ENCODE measurements at places on chromosomes 5 and 9. TPM values are rescaled to one million over a fixed set of nuclear protein-coding genes. Genes with fewer than 3 reads are reported as not detected.

The PLCXD3 gene
- not detected for total RNA-seq

The SPINK7 gene
- total RNA-seq, result not detected

The TRAF1 gene
- 138 TPM for total RNA-seq

The NMUR2 gene
- not detected for total RNA-seq

The QRFP gene
- total RNA-seq, result not detected

The RANBP17 gene
- total RNA-seq, result not detected

The NAIP gene
- 7.8 TPM for total RNA-seq

The LCN10 gene
- total RNA-seq, result 0.39 TPM

The RABGAP1 gene
- 30.2 TPM for total RNA-seq

The IFNA21 gene
- total RNA-seq, result not detected

The TGFBI gene
- not detected for total RNA-seq

The UBE2QL1 gene
- 0.73 TPM for total RNA-seq

The FER gene
- 4.4 TPM for total RNA-seq

The CANX gene
- total RNA-seq, result 465 TPM

The CAMK2A gene
- total RNA-seq, result not detected

The S1PR3 gene
- total RNA-seq, result 3.0 TPM

The BAAT gene
- total RNA-seq, result 0.08 TPM

The ELOVL7 gene
- total RNA-seq, result 0.49 TPM

The ATP6V0E1 gene
- total RNA-seq, result 149 TPM

The ENTPD8 gene
- total RNA-seq, result not detected

The ADRB2 gene
- 0.83 TPM for total RNA-seq

The ADAMTS13 gene
- 1.2 TPM for total RNA-seq

The PCDHA1 gene
- not detected for total RNA-seq

The TRPM6 gene
- 0.05 TPM for total RNA-seq

The TCF7 gene
- total RNA-seq, result 77.2 TPM

The SPATA31D4 gene
- not detected for total RNA-seq

The GNA14 gene
- not detected for total RNA-seq

The SLC46A2 gene
- total RNA-seq, result not detected

Measured in activated T-helper 1 cell treated with anti-CD3 and anti-CD28 coated beads, Interleukin-12 subunit alpha, Interleukin-12 subunit beta, Interleukin-2, Interleukin-4 antibody, amounts not matched to agents 30 ng/mL and 10 ng/mL and 1 ng/mL, durations not matched to agents 14 hours and 24 hours and 36 hours (primary cell).